ENCODE measurements at places on chromosomes 2 and 18.

DNA sequence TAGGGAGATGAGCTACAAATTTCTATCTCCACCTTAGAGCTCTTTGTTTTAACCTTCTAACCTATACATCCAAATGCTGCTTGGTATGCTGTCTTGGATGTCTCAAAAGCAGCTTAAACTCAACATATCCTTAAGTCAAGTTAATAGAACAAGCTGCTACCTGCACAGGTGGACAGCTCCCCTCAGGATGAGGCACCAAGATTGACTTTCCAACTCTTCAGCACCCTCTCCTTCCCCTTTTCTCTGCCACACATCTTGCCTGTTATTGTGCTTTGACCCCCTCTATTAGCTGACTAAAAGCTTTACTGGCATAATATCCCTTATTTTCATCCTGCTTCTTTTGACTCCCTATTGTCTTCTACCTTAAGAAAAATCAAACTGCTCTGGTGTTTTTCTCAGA, 448.1 kb upstream of the MEX3C start:
- no peak for DNase-seq

GRCh38 chr2:113080134-113080533, 12.4 kb downstream of the IL1F10 start:
- DNase-seq: no peak

DNA sequence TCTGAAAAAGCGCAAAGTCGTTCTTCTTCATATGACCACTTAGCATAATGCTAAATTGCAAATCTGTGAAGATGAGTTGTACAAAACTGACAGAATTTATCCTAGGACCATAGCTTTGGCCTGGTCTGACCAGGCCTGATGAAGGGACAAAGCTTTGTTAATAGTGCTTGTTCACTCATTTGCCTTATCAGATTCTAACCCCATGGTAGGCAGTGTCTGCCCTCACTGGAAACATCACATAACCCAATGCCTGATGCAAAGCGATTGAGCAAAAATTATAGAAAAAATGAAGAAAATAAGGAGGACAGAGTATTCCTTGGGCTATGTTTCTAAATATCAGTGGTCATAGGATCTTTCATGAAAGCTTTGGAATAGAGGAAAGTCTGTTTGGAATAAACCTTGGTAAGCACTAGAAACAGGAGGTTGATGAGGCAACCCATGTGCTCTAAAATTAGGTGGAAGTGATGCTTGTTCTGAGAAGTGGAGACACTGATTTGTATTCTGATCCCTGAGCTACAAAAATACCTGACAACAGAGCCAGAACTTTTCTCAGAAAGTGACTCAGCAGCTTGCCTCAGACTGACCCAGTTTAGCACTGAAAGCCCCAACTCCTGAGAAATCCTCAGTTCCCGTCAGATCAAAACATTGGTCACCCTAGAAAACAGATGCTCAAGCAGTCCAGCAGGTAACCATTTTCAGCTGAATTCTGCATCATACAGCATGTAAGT, 131.4 kb upstream of the MAPRE2 start:
- DNase-seq: peak; percentile 15

GRCh38 chr2:28748176-28748575, 3.5 kb upstream of the PPP1CB start:
- DNase-seq: no peak

DNA sequence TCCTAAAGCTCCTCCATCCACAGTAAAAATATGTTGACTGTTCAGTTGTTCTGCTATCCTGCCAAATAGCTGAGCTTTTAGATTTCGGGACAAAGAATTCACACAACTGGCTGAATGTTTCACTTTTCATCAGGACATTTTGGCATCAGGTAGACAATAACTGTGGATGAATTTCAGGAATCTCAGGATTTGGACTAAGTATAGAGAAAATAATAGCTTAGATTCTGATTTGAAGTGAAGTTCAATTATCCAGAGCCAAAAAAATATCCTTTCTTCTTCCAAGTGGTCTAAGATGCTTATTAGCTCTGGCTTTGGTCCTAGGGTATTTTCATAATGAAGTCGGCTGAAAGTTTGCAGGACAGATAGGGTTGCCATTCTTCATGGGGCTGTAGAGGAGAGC, 16.1 kb downstream of the KCNE4 start:
- no peak for DNase-seq

DNA sequence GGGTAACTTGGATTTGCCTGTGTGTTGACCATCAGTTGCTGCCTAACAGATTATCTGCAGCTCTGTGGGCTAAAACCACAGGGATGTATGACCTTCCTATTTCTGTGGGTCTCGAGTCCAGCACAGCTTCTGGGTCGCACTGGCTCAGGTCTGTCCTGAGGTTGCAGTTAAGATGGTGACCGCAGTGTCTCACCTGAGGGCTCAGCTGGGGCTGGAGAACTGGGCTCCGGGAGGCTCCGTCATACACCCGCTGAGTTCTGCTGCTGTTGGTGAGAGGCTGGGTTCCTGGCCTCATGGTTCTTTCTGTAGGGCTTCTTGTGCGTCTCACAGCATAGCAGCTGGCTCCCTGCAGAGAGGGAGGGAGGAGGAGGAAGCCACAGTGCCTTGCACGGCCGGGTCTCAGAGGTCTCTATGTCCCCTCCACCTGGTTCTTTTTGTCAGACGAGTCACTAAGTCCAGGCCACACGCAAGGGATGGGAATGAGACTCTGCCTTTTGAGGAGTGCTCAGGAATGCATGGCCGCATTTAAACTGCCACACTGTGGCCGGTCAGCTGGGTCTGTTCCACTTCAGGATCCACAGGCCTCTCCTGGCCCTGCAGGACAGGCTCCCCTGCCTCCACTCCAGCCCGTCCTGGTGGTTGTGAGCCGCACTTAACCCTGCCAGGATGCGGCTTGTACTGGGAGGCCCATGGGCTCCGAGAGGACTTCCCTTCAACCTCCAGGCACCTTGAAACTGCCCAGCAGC, 67.2 kb downstream of the ADI1 start:
- no peak for DNase-seq

- DNase-seq: no peak
These were observed 48.6 kb upstream of the GPR17 start for GRCh38 chr2:127597046-127597983.

DNA sequence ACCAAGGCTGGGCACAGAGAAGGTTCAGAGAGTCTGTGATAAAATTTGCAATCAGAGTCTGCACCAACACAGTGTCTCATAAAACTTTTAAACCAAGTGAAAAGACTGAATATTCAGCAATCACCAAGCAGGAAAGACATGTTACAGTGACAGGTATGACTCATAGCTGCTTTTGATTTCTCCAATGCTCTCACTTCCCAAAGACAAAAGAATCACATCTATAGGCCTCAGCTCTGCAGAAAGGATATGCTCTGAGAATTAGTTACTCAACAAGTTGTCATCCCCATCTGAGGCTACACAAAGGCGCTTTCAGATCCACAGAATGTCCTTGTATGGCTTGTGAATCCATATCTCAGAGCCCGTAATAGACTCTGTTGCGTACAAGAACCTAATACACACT, 92.5 kb downstream of the KCNF1 start:
- DNase-seq: no peak

GRCh38 chr2:99836690-99837605, 305.4 kb downstream of the AFF3 start:
- DNase-seq: no peak

GRCh38 chr2:235433860-235434259, 60.0 kb upstream of the AGAP1 start:
- peak; percentile 25 for DNase-seq

DNA sequence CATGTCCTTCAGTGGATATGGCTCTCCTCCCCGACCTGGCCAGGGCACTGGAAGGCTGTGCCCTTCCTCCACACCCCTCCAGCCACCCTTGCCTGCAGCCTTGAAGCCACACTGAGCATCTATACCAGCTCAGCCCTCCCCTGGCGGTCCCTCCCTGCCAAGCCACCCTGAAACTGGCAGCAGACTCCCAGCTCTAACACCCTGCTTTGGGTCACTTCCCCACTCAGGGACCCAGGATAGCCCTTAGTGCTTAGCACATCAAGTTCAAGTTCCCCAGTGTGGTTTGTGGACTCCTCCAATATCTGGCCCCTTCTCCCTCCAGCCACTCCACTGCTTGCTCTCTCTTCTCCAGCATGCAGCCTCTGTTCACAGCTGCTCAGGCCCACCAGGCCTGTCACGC, 89.4 kb downstream of the TNS1 start:
- no peak for DNase-seq

GRCh38 chr2:145930318-145930717, 1410.4 kb upstream of the ZEB2 start:
- no peak for DNase-seq

DNA sequence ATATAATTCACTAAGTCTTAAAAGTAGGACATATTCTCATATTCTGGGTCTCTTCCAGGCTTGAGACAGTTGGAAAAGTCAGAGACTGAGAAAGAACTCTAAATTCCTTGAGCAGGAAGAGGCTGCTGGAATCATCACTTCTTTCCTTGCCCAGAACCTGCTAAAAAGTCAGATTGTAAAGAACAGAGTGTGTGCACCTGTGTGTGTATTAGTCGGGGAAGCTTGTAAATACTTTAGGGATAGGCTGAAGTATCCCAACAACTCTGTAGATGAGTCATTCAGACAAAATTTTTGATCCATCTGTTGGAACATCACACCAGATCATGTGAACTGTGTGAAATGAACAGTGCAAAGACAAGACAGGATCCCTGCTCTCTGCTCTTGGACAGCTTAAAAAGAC, 16.1 kb downstream of the GAREM1 start:
- DNase-seq: no peak

GRCh38 chr2:9160732-9161131, 45.9 kb upstream of the ASAP2 start:
- DNase-seq: no peak

GRCh38 chr2:154978710-154979109, 280.2 kb downstream of the KCNJ3 start:
- no peak for DNase-seq

- DNase-seq: no peak
These were observed 88.1 kb downstream of the THNSL2 start for GRCh38 chr2:88258208-88258607.

- DNase-seq: no peak
These were observed 77.0 kb upstream of the PDE1A start for GRCh38 chr2:182503886-182504285.

DNA sequence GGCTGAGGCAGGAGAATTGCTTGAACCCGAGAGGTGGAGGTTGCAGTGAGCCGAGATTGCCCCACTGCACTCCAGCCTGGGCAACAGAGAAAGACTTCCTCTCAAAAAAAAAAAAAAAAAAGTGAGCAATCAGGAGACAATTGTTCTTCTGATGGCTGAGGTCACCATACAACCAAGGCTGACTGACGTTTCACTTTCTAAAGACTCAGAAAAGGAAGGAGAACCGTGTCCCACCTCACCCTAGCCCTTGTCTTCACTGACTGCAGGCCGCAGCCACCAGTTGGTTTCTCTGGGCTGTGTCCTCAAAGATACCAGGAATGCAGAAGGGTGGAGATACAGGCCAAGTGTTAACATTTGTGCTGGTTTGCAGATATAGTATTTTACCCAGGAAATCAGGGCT, 7.7 kb upstream of the SLC35F6 start:
- DNase-seq: no peak

DNA sequence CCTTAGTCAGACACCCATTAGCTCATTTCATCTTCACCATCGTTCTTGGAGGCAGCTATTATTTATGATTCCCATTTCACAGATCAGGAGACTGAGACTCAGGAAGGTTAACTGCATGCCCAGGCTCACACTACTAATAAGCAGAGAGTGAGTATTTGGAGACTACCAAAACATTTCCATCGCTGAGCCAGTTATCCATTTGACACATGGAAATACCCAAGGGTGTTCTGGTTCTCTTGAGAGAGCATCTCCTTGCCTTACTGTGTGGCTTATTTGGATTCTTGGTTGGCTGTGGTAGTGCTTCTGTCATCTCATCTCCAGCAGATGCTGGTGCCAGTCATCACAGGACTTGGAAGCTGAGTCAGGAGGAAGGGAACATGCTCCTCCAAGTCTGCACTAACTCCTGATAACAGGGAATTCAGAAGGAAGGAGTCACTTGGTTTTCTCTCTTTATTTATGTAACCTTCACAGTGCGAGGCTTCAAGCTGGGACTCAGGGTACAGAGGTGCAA, 55.2 kb downstream of the RASGRP3 start:
- DNase-seq: no peak

- no peak for DNase-seq
These were observed 11.2 kb upstream of the EFR3B start for GRCh38 chr2:25030702-25031101.

DNA sequence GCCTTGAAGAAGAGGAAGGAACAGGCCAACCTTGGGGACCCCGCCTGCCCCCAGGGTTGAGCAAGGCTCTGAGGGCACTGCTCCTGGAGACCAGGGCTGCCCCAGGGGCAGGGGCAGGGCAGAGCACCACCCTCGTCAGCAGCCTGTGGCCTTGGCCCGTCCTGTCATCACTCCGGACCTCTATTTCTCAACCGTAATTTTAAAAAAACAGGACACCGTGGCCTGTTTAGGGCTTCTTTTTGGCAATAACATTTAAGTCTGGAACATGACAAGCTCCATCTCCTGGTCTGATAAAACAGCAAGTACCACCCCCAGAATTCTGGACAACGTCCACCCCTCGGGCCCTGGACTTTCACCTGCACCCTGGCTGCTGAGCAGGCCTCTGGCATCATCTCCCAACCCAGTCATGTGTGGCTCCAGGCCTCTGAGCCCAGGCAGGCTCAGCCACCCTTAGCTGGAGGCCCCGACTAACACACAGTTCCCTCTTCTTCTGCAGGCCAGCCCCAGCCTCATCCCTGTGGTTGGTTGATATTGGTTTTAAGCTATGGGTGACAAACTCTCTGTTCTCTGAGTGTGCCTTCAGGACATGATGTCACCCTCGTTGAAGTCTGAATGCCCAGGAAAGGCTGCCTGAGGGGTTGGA, 22.6 kb upstream of the ID2 start:
- DNase-seq: no peak

DNA sequence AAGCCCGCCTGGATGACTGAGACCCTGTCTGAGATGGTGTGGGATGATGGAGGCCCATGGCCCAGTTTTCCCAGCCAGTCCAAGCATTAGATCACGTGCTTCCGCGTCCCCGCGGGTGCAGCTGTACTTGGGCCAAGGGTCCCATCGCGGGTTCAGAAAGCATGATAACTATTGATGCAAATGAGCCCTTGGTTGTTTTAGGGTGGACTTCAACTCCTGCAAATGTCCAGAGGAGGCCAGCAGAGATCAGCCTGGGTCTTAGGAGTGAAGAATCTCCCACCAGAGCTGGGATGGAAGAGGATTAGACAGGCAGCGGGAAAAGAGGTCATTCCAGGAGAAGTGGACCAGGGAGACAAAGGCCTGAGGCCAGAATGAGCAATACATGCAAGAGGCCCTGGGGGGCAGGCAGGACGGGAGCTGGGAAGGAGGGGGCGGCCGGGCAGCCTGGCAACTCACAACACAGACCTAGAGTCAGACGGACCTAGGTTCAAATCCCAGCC, 89.9 kb upstream of the TMEM247 start:
- DNase-seq: no peak

GRCh38 chr2:25265802-25266201, 75.9 kb downstream of the DNMT3A start:
- no peak for DNase-seq

Measured in nucleus accumbens (tissue), 56 donors.